ENCODE measurements at places on chromosomes 3 and 15.

DNA sequence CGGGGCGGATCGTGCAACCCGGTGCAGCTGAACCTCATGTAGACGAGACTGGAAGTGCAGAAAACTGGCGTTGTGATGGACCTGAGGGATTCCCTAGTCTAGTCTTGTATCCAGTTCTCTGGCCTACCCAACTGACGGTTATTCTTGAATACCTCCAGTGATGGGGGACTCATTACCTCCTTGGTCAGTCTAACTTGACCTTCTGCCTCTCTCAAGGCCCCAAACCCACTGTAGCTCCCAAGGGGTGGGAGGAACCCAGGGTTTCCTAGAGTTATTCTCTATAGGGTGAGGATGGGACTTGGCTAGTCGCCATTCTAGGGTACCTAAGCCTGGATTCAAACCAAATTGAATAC is 11.4 kb downstream of the PAK6 start:
- no peak for DNase-seq

- no peak for DNase-seq
These were observed 1.2 kb downstream of the CPLX3 start for GRCh38 chr15:74827614-74828013.

DNA sequence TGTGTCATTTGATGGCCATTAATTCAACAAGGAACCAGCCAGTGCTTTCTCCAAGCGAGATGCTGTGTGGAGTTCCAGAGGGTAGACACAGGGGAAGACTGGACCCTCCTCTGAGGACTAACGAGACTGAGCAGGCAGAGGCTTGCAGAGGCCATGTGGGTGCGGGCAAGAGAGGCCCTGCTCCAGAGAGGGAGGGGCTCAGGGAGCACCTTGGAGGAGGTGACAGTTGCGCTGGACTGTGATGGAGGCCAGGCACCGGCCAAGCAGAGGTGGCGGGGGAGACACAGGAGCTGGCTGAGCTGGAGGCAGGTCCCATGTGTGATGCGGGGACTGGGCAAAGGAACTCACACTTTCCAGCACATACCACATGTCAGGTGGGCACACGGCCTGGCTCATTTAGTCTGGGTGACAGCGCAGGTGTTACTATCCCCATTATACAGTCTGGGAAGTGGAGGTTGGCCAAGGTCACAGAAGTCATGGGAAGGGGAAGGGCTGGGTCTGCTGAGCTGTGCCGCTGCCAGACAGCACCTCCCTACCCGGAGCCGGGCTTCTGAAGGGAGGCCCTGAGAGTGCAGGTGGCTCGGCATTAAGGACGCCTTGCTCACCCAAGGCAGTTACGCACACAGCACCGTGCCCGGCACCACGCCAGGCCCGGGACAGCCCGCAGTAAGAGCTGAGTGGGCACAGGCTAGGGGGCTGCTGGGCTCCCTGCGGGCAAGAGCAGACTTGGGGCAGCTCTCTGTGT is 3.7 kb downstream of the MELTF start:
- no peak for DNase-seq

DNA sequence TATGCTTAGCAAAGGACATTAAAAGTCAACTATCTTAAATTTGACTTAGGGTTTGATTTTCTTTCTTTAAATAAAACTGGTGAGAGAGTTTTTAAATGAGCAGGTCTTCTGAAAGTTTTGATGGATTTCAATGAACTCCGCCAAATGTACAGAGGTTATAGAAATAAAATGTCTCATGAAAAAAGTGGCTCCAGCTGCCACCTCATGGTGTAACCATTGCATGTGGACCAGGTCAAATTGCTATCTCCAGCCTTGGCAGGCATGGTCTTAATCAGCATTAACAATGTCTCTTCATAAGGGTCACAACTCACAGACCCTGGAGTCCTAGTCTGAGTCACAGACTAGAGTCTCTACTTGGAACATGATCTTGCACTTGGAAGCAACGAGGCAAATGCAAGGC is 182.3 kb downstream of the ADAMTS17 start:
- no peak for DNase-seq

GRCh38 chr3:32414522-32415202 is 23.0 kb downstream of the CMTM7 start:
- DNase-seq: no peak

GRCh38 chr3:33775363-33775762 is 23.1 kb upstream of the PDCD6IP start:
- DNase-seq: no peak

DNA sequence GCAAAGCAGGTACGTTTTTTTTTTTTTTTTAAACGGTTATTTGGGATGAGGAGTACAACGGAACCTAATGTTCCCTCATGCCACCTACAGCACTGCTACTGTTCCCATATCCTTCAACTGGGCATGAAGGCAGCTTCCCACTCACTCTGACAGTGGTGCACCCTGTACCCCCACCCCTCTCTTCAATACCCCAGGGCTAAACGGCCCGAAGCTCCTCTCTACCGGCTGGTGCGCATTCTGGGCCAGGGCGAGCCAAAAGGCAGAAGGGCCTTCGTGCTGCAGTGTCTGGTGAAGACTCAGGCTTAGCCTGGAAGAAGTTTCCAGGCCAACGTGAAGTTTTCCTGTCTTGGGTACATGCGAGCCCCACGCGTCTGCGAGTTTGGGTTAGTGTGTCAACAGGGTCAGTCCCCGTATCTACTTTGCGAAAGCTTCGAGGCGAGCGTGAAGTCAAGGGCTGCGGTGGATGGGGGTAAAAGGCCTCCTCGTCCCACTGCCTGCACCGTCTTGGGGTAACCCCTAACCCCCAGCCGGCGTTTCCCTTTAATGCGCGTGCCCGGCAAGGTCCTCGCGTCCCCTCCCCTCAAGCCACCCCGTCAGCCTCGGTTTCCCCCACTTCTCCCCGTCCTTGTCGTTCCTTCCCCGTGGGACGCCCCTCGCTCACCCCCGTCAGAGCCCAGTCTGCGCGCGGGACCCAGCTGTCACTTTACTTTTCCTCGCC is 765 bp upstream of the UBE2E2 start:
- DNase-seq: no peak

- DNase-seq: no peak
These were observed 27.5 kb downstream of the PCCB start for GRCh38 chr3:136277634-136278033.
